ENCODE measurements at places on chromosomes 11 and 22.

GRCh38 chr11:93515441-93516025 is 27.7 kb downstream of the SMCO4 start:
- no peak for DNase-seq

GRCh38 chr11:19954899-19955298 is 205.4 kb downstream of the DBX1 start:
- DNase-seq: no peak

DNA sequence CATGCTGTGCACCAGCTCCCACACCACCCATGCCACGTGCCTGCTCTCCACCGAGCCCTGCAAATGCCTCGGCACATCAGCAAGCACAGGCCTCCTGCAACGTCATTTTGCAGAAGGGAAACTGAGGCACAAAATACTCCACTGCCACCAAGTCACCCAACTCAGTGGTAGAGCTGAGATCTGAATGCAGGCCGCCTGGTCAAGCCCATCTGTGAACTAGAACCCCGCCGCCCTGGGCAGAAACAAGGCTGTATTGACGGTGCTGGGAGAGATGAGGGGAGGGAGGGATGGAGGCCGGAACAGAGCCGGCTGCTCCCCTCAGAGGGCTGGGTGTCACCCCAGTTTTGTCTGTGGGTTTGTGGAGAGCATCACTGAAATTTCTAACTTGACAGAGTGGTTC is 81.4 kb downstream of the CDKN1C start:
- DNase-seq: no peak

GRCh38 chr22:19525116-19525660 is 978 bp upstream of the CLDN5 start:
- no peak for DNase-seq

- DNase-seq: no peak
Observed at GRCh38 chr11:118628432-118628831, 21.0 kb downstream of the PHLDB1 start.

All from NCI-H1930 (cell line).